ENCODE measurements at places on chromosomes 4 and X.

DNA sequence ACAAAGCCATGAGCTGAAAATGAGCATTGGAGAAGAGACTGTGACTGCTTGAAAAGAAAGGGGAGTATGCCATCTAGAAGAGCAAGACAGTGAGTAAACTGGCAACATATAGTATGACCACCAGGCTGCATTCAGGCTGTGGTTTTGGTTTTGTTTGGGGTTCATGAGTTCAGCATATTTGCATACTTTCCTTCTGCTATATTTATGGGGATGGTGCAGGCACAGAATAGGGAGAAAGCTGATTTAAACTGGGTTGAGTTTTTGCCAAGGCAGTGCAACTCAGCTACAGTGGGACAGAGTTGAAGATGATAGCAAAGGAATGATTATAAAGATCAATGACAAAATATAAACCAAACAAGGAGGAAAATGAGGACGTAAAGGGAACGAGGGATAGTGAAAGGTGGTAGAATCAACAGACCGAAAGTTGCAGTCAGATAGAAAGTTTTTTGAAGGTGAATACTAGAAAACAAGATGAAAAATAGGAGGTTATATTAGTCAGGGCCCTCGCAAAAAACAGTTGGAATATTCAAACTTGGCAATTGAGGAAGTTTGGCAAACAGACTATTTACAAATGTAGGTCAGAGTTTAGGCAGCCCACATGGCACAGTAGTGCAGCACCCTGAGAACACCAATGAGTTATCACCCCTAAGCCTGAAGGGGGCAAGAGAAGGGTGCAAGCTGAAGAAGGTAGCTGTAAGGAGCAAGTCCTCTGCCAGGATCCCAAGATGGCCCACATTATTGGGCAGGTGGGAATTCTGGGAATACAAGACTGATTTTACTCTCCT, 114.8 kb upstream of the MAP9 start:
- no peak for DNase-seq

DNA sequence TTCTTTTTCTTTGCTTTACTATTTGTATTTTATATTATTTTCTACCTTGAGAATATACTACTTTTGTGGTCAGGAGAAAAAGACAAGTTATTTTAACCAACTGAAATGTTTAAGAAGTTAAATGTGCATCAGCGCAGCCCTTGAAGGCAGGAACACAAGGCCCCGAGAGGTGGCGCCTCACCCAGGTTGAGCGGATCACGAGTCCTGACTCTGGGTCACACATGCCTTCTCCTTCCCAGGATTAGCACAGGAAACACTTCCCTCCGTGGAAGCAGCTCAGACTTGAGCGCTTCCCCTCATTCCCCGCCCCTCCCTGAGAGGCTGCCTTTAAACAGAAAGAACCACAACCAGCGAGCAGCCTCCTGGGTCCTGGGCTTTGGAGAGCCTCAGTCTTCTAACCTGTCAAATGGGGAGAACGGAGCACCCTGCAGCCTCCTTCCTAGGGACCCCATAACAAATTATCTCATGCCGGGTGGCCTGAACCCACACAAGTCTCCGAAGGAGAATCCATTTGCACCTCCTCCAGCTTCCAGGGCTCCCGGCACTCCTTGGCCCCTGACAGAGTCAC, 217.6 kb downstream of the AFAP1 start:
- no peak for DNase-seq

GRCh38 chrX:84865113-84865512, 138.6 kb upstream of the APOOL start:
- no peak for DNase-seq

- peak; percentile 53 for DNase-seq
These were observed 139.5 kb downstream of the SH3KBP1 start for GRCh38 chrX:19747652-19748610.

- DNase-seq = no peak
These were observed 427.0 kb upstream of the TRAM1L1 start for GRCh38 chr4:117512414-117512813.

GRCh38 chr4:5683566-5683965, 24.8 kb downstream of the EVC2 start:
- DNase-seq = no peak

DNA sequence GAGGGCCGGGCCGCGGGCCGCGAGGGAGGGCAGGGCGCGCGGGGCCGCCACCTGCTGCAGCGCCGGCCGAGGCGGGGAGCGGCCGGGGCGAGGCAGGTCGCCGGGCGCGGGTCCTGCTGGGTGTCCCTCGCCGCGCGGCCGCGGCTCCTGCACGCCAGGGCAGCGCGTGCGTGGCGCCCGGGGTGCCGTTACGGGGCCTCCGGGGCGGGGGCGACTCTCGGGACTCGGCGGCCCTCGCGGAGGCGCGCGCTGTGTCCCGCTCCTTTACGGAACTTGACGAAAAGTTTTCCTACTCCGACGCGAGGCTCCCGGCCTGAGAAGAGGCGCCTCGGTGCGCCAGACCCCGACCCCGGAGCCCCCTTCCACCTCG, 329 bp downstream of the TBC1D14 start:
- DNase-seq = peak; percentile 50

DNA sequence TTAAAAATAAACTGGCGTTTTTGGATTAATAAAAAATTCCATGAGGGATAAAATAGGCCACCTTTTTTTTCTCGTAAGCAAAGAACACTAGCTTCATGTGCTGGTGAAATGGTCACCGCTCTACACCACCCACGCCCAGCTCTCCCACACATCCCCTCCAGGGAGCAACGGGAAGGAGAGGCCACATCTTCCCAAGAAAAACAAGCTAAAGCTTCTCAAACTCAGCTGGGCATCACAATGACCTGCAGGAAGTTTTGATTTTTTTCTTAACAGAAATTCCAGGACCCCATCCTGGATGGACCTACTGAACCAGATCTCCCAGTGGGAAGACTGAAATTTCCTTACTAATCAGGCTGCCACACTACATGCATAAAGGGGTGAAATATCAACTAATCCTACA, 9.8 kb downstream of the TSPAN5 start:
- no peak for DNase-seq

DNA sequence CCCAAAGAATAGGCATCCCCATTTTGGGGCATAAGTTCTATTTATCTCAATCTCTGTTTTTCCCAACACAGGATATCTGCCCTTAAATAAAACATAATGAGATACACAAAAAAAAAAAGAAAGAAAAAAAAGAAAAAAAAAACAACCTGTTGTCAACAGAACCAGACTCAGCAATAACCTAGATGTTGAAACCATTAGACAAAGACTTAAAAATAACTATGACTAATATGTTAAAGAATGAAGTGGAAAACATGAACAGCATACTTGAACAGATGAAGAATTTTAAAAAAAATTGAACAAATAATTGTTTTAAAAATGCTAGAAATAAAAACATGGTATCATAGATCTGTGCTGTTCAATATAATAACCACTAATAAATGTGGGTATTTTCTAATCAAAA, 93.4 kb upstream of the RXFP1 start:
- no peak for DNase-seq

GRCh38 chr4:150080337-150080736, 2.1 kb downstream of the DCLK2 start:
- DNase-seq = no peak

- no peak for DNase-seq
These were observed 279.9 kb downstream of the PPP3CA start for GRCh38 chr4:101067383-101067782.

DNA sequence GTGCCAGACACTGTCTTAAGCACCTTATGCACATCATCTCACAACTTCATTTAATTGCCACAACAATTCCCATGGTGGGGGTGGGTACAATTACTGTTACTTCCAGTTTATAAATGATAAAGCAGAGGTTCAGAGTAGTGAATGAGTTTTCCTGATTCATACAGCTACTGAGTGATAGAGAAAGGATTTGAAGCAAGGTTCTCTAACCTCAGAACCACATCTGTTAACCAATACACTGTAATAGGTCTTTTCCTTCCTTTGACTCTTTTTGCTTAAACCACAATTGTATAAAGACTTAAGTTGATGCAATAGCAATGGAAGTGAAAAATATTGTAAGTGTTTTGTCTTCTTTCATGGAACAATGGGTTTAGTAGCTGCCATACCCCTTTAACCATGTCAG, 43.5 kb upstream of the PAK3 start:
- no peak for DNase-seq

GRCh38 chr4:159966746-159967145, 863.9 kb downstream of the RAPGEF2 start:
- no peak for DNase-seq

DNA sequence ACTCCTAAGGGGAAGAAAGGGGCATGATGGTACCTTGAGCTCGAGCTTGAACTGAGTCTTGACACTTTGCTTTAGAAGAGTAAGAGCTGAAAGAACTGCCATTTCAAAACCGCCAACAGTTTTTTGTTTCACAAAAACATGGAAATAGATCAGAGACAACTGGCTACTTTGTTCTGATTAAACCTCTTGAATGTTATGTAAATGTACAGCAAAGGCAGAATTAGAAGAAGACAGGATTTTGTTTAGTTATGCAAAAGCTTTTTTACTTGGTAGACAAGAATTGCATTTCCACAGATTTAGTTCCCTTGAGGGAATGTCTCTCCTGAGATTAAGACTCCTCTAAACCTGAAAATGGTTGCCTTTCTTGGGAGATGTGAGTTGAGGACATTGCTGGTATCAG, 33.3 kb upstream of the STPG2 start:
- DNase-seq = no peak

- DNase-seq = no peak
These were observed 74.4 kb upstream of the RBMX start for GRCh38 chrX:136954930-136955329.

GRCh38 chrX:17820100-17820499, 41.0 kb downstream of the RAI2 start:
- DNase-seq = no peak

DNA sequence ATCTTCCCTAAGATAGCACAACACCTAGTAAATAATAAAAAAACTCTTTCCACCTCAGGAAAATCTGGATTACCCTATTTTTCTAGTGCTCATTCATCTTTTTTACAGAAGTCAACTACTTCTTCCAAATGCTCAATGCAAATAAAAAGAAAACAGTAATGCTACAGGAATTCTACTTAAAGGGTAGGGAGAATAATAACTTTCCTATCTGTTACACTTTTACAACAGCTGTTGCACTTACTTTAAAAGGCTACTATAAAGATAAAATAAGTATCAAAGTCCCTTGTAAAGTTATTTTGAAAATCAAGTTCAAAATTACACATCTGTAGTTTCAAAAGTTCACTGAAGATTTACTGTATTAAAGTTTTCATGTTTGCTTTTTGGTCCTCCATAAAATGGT, 37.6 kb downstream of the THOC2 start:
- no peak for DNase-seq

GRCh38 chr4:159358226-159358625, 255.3 kb downstream of the RAPGEF2 start:
- no peak for DNase-seq

DNA sequence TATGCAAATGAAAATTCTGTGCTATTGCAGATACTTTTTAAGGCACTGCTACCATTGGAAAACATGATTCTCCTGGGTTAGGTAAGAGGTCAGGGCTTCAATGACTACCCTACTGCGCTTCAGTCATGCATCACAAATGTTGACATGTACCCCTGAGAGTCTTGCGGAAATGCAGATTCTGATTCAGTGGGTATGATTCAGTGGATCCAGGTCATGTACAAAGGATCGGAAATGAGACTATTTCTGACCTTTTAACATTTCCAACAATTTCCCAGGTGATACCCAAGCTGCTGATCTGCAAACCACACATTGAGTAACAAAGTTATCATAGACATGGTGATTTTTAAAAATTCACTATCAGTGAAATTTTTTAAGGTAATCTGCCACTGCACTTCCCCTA, 62.6 kb downstream of the DDX53 start:
- DNase-seq = no peak

GRCh38 chrX:124280294-124280902, 52.1 kb upstream of the TEX13D start:
- no peak for DNase-seq

DNA sequence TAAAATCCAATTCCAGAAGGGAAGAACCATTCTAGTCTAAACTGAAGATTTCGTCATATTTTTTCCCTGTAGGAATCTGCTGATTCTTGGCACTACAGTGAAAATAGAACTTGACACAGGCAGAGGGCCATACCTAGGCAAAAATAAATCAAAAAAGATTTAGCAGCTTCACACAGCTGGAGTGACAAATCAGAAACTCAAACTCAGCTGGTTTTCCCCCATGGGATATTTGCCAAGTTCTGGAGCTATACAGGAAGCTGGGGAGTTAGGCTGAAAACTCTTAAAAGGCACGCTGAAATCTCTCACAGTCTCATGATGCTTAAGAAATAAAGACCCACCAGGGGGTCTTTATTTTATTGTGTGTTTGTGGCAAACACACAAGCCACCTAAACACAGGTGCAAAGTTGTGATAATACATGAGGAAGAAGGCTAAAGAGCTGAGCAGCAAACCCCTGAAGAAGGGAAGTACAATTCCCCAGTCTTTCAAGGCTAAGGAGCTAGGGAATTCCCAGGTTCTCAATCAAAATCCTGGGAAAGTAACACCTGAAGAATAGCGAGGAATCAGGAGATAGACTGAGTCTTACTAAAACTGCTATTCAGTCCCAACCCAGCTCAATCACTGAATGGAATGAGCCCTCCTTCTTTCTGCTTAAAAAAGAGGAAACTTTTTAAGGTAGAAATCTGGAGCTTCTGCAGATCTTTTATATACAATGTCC, 32.1 kb upstream of the BEND2 start:
- DNase-seq = no peak

GRCh38 chrX:53718073-53718472, 31.6 kb upstream of the HUWE1 start:
- DNase-seq = no peak

- DNase-seq = no peak
These were observed 327.8 kb upstream of the HAND2 start for GRCh38 chr4:173857828-173858227.

DNA sequence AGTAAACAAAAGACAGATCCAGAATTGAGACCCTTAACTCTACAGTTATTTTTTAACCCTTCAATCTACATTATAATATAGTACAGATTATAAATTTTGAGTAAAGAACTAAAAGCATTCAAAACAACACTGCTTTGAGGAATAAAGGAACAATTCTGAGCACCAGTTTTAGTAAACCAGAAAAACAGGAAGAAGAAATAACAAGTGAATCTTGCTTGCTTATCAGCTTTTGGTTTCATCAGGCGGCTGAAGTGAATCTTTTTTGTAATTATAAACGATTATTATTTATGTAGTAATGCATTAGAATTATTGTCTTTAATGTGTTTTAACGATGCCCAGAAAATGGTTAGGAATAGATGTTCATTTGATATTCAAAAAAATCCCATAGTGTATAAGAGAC, 305.4 kb downstream of the ARAP2 start:
- no peak for DNase-seq

- no peak for DNase-seq
These were observed 880.3 kb upstream of the GRIA3 start for GRCh38 chrX:122303761-122304160.

- DNase-seq = no peak
These were observed 4.4 kb downstream of the ADGRL3 start for GRCh38 chr4:61204353-61205060.

GRCh38 chr4:99856166-99856565, 38.1 kb downstream of the LAMTOR3 start:
- DNase-seq = no peak

Data from activated CD8-positive, alpha-beta memory T cell treated with anti-CD3 and anti-CD28 coated beads, Interleukin-2, amount 50 U/mL, for 4 hours (primary cell).